Activated naive CD4-positive, alpha-beta T cell treated with anti-CD3 and anti-CD28 coated beads for 36 hours (primary cell): ENCODE measurements at places on chromosomes 1 and 21. TPM values are rescaled to one million over a fixed set of nuclear protein-coding genes. Genes with fewer than 3 reads are reported as not detected.

DNA sequence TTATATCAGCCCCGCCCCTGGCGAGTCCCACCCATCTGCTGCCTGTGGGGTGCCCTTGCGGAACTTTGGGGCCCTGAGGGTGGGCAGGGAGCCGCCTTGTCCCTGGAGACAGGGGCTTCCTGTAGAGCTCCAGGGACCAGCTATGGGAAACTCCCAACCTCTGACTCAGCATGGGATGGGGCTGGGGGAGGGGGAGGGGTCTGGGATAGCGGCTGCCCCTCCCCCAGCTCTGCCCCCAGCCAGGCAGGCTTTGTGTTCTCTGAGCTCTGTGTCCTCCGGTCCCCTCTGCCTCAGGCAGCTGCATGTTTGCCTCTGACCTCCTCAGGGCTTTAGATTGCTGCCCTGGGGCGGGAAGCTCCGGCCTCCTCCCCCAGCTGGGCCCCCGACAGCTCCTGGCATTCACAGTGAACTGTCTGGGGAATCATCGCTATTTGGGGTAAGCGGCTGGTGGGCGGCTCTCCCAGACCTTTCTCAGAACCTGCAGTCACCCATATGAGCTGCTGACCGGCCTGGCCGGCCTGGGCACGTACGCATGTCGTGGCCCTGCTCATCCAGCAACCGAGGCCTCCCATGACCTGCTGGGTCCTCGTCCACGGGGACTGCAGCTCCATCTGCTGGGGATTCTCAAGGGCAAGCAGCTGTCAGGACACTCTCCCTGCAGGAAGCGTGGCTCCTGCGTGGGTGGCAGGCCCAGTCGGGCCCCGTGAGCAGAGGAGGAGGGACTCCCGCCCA, 17.1 kb downstream of the ARHGEF16 start:
- no peak overlapping the region for H3K4me3 ChIP-seq
- no peaks in the 10 kb centered on the region for H3K4me1 ChIP-seq
- DNase-seq = no peak

DNA sequence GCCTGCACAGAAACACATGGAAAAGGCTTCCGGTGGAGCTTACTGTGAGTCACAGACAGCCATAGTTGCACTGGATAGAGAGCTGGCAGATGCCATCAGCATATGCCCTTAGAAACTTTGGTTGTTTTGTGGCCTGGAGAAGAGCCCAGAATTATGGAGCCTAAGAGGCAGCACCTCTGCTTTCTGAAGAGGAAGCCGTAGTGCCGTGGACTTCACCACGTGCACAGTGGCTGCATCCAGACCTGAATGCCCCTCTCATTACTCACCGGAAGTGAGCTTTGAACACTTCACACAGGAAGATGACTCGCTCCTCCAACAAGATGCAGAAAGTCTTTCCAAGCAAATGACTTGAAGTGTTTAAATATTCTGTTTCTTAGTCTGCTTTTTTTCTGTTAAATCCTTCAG, 28.4 kb downstream of the JUN start:
- no peaks in the 10 kb centered on the region for H3K36me3 ChIP-seq
- H3K27me3 ChIP-seq = no peaks in the 10 kb centered on the region
- peaks cover 41% of the 10 kb centered on the region for H3K4me1 ChIP-seq
- peak; percentile 86 for DNase-seq

DNA sequence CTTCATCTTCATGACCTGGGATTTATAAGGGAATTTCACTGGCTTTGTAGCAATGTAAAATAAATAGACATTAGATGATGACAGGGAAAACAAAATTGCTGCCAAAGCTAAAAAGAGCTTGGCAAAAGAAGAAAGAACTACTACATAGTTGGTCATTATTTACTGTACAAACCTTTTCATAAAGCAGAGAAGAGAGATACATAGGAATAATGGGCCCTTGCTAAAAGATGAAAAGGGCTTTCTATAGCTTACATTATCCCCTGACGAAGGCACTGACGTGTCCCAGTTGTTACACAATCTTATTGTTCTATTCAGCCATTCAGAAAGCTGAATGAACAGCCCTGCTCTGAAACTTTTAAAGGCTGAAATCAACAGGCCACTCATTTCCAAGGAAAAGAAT, 57.1 kb downstream of the ZC3H11B start:
- no peaks in the 10 kb centered on the region for H3K4me1 ChIP-seq
- no peaks in the 10 kb centered on the region for H3K36me3 ChIP-seq
- no peaks in the 10 kb centered on the region for H3K27me3 ChIP-seq
- H3K4me3 ChIP-seq = no peak overlapping the region
- H3K27ac ChIP-seq = no peak overlapping the region

DNA sequence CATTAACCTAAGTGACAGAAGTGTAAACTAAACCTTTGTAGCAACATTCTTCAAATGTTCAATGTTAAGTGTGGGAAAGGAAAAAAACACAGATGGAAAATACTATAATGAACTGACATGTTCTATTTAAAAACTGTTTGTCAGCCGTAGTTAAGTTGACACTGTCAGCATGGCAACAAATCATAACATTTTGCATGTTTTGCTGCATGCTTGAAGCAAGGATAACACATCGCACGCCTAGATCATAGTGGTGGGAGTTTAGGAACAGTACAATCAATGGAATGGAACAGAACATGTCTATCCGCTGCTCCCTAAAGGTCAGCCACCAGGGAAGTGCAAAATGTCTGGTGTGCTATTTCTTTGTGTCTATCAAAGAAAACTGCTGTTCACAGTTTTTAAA, 62.5 kb upstream of the ESRRG start:
- no peaks in the 10 kb centered on the region for H3K36me3 ChIP-seq
- no peaks in the 10 kb centered on the region for H3K27me3 ChIP-seq
- H3K27ac ChIP-seq = no peak overlapping the region
- H3K4me3 ChIP-seq = no peak overlapping the region

- peaks cover 44% of the 10 kb centered on the region for H3K4me1 ChIP-seq
- H3K4me3 ChIP-seq = peak overlapping the region; percentile 30
- peak; percentile 85 for DNase-seq
- peak overlapping the region; percentile 91 for H3K27ac ChIP-seq
Measured at GRCh38 chr1:32981003-32981901, 16.6 kb upstream of the RNF19B start.

- DNase-seq = no peak
- no peaks in the 10 kb centered on the region for H3K36me3 ChIP-seq
- H3K4me1 ChIP-seq = no peaks in the 10 kb centered on the region
Measured at GRCh38 chr1:74504933-74505512, 7.4 kb downstream of the LRRC53 start.

DNA sequence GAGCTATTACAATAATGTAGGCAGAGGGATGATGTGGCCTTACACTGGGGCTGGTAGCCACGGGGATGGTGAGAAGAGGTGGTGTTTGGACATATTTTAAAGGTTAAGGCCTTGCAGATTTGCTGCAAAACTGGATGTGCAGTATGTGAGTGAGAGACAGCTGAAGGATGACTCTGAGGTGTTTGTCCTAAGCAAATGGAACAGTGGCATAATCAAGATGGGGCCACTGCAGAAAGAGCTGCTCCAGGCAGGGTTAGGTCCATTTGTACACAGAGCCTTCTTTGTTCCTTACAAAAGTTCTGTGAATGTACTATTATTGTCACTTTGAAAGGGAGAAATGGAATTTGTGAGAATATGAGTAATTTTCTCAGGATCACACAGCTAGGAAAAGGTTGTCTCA, 220.4 kb upstream of the ZP4 start:
- DNase-seq = no peak
- no peak overlapping the region for H3K27ac ChIP-seq
- H3K4me3 ChIP-seq = no peak overlapping the region

- no peaks in the 10 kb centered on the region for H3K4me1 ChIP-seq
- H3K4me3 ChIP-seq = no peak overlapping the region
- no peak overlapping the region for H3K27ac ChIP-seq
- H3K36me3 ChIP-seq = no peaks in the 10 kb centered on the region
- DNase-seq = no peak
Measured at GRCh38 chr1:172733815-172734214, 74.9 kb downstream of the FASLG start.

The PEX14 gene
- 17.2 TPM for total RNA-seq

The GUCA2B gene
- not detected for total RNA-seq

The DNASE2B gene
- total RNA-seq = not detected
